ENCODE measurements at places on chromosomes 12 and 14.

- DNase-seq: no peak
Observed at GRCh38 chr14:88488897-88489296, 65.9 kb downstream of the PTPN21 start.

DNA sequence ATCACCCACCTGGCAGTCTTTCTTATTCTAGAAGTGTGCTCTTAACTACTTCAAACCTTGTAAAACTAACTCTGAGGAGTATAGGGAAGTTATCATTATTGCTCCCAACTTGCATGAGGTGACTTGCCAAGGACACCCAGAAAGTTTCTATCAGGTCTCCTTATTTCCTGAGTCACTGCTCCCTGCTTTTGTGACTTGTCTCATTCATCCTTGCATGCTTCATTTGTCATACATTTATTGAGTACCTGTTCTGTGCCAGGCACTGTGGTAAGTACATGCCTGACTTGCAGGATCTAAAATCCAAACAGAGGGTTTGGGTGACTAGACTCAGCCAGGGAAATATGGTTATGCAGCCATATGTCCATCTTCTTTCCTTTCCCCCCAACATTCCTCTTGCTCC lies 25.5 kb downstream of the CFAP251 start:
- DNase-seq: no peak

DNA sequence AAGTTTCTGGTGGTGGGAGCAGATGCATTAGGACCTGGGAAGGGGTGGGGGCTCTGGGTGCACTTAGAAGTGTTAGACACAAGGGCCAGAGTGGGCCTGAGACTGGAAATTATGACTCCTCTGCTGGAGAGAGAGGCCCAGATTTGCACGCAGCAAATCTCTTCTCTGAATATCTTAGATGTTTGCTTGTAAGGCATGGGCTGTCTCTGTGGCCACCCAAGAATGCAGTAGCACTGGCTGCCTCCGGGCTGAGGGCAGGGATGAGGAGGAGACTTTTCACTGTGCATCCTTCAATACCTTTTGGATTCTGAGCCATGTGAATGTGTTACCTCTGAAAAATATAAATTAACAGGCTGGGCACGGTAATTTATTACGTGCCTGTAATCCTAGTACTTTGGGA lies 14.0 kb upstream of the RABGGTA start:
- DNase-seq: no peak

DNA sequence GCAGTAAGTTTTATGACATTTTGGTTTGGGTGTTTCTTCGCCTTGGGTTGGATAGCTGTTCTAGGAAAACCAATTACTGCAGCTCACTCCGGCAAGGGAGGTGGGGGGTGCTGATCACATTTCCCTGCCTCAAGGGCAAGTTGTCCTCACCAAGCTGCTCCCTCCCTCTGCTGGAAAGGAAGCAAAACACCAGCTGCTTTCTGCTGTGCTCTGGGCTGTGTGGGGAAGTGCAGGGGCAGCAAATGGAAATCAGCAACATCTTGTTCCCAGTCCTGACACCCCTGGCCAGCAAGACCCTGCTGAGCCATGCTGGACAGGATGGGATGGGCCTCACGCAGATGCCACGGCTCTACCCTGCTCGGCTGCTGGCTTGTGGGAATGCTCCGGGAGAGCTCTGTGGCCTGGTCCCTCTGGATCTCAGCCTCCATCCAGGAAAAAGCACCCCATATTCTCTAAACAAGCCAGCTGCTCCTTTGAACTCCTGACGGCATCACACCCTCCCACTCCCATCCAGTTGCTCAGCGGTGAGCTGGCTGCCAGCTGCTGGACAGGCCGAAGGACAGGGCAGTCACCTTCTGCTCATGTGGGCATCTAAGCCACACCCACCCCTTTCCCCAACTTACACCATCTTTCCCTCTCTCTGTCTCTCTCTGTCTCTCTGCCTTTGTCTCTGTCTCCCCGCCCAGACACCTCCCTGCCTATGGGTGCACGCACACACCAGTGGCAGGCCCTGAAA lies 52.4 kb upstream of the EIF5 start:
- no peak for DNase-seq

- DNase-seq: no peak
Observed at GRCh38 chr12:59370933-59371332, 224.9 kb upstream of the SLC16A7 start.

DNA sequence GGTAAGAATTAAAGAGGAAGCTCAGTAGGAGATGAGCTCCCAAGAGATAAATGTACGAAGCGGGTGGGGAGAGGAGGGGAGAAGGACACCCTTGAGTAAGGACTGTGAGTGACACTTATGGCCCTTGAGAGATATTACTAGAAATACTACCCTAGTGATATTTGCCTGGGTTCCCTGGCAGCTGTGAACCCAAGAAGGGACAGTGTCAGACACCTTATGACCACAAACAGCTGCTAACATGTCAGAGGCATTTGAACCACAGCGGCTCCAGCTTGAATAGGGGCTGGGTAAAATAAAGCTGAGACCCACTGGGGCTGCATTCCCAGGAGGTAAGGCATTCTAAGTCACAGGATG lies 19.6 kb upstream of the SLC6A12 start:
- no peak for DNase-seq

GRCh38 chr12:2003676-2004112 lies 563 bp downstream of the DCP1B start:
- DNase-seq: no peak

GRCh38 chr14:40806471-40806870 lies 800.2 kb upstream of the LRFN5 start:
- DNase-seq: no peak

GRCh38 chr12:94235848-94236247 lies 87.5 kb downstream of the PLXNC1 start:
- DNase-seq: no peak

GRCh38 chr12:5395443-5396271 lies 36.3 kb upstream of the NTF3 start:
- no peak for DNase-seq

DNA sequence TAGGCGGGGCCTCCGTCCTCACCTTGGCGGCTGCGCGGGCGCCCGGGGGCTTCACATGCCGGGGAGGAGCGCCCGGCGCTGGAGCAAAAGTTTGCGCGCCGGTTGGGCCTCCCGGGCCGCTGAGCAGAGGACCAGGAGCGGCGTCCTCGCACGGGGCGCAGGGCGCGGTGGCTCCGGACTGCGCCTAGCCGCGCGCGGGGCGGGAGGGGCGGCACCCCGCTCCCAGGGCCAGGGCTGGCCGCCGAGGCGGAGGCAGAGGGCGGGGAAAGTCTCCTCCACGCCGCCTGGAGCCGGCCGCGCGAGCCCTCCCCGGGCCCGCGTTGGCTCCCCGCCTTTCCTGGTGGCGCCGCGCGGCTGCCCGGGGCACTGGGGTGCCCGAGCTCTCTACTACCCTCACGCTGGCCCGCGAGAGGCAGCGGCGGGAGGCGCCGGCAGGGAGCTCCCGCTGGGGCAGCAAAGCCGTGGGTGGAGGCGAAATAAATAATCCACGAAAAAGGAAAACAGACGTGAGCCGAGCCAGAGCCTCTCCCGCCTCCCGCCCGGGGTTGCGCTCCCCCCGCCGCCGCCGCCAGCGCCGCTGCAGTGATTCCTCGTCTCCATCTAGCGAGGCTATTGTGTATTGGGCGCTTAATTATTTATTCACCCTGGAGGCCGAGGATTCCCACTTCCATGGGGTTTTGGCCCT lies 400 bp upstream of the PRIMA1 start:
- no peak for DNase-seq

Measured in dermis microvascular lymphatic vessel endothelial cell (primary cell).